ENCODE measurements at places on chromosomes 16 and 17. TPM values are rescaled to one million over a fixed set of nuclear protein-coding genes. Genes with fewer than 3 reads are reported as not detected.

The KIAA0753 gene
- total RNA-seq: 18.0 TPM

The EMP2 gene
- 18.9 TPM for total RNA-seq

The KRTAP2-3 gene
- not detected for total RNA-seq

The HEATR9 gene
- not detected for total RNA-seq

The KCNG4 gene
- total RNA-seq: not detected

The BCL7C gene
- total RNA-seq: 25.7 TPM

The CTRB1 gene
- not detected for total RNA-seq

The NEUROD2 gene
- not detected for total RNA-seq

The HIGD1B gene
- not detected for total RNA-seq

The CD300E gene
- total RNA-seq: not detected

The RNF222 gene
- not detected for total RNA-seq

The DPEP3 gene
- total RNA-seq: not detected

The ZNF423 gene
- 8.6 TPM for total RNA-seq

The VAT1 gene
- 345 TPM for total RNA-seq

All from vein endothelial cell (primary cell).